ENCODE measurements at places on chromosomes 2 and 18.

DNA sequence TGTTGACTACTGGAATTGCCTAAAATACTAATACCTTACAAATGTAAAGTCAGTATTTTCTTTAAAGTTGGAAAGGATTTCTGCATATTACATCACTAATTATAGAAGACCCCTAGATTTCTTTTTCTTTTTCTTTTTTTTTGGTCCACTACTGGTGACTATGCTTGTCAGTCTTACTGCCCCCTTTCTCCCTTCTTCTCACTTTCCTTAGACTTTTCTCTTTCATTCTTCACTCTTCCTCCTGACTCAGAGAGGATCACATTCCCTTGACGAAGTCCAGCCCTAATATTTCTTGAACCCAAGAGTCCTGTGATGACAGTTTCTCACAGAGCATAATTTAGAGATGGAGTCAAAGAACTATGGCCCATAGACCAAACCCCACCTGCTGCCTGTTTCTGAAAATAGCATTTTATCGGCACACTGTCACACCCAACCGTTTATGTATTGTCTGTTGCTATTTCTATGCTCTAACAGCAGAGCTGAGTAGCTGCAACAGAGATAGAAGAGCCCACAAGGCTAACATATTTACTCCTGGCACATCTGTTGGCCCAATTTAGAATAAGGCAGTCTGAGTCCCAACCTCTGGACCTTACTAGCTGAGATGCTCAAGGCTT lies 40.6 kb upstream of the RIOK3 start:
- DNase-seq = no peak

GRCh38 chr2:26064846-26065245 lies 31.0 kb downstream of the RAB10 start:
- no peak for DNase-seq

- no peak for DNase-seq
Measured at GRCh38 chr2:207176247-207176646, 10.5 kb upstream of the KLF7 start.

DNA sequence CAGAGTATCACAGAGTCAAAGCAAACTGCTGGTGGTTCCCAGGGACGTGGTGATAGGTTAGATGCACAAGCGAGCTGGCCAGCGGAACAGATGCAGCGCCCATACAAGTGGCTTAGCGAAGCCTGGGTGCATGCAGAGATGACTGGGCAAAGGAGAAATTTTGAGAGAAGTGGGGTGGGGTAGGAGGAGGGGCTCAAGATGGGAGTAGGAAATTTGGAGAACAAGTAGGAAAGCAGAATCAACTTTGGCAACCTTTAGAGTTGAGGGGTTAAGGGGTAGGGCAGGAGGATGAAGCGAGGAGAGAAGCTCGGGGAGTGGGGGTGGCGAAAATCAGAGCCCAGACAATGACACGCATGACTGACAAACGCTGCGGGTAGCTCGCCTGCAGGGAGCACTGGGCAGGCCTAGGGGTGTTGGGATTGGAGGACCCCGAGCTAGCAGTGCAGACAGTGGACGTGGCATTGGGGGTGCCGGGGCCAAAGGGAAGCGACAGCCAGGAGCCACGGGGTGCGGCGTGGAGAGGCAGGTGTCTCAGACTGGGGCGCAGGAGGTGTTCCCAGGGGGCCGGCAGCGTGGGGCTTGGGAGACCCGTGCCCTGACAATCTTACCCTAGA lies 431 bp downstream of the FAM98A start:
- peak; percentile 67 for DNase-seq

- DNase-seq = no peak
Measured at GRCh38 chr18:42654556-42654955, 460.9 kb downstream of the RIT2 start.

DNA sequence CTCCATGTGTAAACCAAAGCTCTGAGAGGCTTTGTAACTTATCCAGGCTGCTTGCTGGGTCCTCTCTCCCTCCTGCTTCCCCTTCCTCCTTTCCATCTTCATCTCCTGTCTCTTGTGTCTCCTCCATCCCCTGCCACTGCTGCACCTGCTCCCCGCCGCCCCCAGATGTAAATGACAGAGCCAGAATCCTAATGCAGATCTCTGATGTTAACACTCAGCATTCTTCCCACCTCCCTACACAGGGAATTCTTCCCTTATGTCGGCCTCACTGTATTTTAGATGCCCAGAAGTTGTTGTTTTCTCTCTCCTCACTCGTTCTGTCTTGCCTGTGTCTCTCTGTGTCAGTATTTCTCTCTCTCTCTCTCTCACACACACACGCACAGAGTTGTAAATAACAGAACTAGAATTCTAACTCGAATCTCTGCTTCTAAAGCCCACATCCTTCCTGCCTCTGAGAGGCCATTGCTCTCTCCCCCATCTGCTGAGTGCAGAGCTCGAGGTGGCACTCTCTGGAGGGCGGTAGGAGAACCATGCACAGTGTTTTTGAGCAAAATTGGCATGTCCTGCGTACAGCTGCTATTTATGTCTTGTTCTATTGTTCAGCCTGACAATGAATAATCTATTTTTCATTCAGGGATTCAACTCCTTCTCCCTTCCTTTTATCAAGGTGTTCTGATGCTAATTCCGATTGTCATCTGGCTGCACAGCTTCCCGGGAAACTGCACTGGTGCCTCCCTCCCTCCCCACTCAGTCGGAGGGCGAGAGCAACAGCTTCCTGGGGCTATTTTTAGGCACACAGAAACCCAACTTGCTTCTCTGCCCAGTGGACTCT lies 219.9 kb downstream of the SH3RF3 start:
- DNase-seq = no peak

DNA sequence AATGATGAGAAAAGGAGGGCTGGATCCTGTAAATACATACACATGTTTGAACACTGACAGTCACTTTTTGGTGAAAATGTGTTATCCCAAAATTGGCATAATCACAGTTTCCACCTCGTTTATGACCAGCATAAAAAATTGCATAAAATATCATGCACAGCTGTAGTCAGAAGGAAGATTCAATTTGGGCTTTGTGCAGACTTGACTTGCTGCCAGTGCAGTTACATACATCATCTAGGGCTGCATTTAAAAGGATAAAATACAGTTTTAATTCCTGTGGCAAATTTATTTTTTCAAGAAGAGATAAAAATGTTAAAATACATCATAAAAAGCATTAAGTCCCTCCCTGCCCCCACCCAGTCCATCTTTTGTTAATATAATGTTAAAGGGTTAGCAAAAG lies 103.8 kb downstream of the VWC2L start:
- no peak for DNase-seq

Data from ELR (cell line).